ENCODE measurements at places on chromosomes 4 and X.
A peak's percentile ranks its signal among the peaks of the same experiment; 100 is the strongest.

GRCh38 chr4:8069102-8069752, 89.4 kb downstream of the ABLIM2 start:
- no peak for DNase-seq

GRCh38 chrX:19791562-19791961, 95.8 kb downstream of the SH3KBP1 start:
- peak; percentile 73 for DNase-seq

DNA sequence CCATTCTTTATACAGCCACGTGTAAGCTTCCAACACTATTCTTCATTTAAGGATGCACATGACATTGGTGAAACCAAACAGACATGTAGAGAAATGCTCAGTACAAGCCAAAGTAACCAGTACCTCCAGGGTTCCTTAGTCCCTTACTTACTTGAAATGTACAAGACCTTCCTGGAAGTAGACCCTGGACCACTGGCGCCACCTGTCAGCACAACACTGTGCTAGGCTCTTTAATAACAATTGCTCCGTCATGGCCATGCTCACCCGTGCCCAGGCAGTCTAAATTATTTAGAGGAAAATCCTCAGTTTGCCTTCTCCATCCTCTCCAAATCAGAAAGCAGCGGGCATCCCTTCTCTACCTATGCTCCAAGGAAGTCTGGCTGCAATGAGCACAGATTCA, 52.7 kb downstream of the ADGRA3 start:
- no peak for DNase-seq

- peak; percentile 80 for DNase-seq
Observed at GRCh38 chr4:86508436-86508835, 85.7 kb upstream of the PTPN13 start.

DNA sequence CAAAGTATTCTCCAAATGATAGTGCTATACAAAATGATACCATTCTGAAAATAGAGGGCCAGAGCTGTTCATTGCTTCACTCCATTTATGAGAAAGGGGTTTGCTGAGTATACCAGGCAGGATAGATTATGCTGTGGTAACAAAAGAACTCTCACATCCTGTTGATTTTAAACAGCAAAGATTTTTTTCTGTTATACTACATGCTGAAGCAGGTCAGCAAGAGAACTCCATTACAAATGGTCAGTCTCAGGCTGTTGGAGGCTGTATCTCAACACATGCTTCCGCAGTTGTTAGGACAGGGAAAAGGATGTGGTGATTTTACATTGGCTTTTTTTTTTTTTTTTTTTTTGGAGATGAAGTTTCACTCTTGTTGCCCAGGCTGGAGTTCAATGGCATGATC, 13.7 kb upstream of the KLHL5 start:
- no peak for DNase-seq

DNA sequence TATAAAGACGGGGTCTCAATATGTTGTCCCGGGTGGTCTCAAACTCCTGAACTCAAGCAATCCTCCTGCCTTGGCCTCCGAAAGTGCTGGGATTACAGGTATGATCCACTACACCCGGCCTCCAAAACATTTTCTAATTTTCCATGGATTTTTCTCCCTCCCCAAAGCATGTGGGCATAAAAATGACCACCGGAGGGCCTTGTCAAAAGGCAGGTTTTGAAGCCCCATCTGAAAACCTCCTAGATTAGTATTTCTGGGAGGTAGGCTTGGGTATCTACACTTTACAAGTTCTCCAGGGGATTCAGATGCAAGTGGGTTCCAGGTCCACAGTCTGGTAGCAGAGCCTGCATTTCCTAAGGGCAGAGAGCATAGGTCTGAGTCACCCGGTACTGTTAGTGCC, 1.4 kb upstream of the GPR173 start:
- DNase-seq = no peak

GRCh38 chrX:15973299-15973698, 118.7 kb upstream of the AP1S2 start:
- peak; percentile 4 for DNase-seq

DNA sequence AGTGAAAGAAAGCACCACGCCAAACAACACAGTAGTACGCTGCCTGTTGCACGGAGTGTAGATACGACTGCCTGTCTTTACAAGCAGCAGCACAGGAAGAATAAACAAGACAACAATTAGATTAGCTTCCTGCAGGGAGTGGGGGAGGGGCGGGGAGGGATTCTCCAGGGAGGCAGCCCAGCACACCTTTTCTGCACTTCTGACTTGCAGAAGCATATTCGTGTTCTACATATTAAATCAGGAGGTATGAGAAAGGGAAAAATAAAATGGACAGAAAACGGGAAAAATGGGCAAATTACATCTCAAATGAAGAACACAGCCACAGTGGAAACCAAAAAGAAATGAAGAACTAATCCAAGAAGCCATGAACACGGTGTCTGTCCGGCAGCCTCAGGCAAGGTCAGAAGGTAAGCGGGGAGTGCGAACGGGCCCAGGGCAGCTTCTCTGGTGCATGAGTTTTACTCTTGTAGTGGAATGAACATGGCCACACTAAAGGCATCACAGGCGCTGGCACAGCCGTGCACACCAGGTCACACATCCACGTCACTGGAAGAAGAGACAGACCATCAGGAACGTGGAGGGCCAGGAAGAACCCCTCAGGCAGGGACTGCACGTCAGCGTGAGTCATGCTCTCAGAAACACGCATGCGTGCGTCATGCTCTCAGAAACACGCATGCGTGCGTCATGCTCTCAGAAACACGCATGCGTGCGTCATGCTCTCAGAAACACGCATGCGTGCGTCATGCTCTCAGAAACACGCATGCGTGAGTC, 20.1 kb upstream of the ADRA2C start:
- DNase-seq = no peak

DNA sequence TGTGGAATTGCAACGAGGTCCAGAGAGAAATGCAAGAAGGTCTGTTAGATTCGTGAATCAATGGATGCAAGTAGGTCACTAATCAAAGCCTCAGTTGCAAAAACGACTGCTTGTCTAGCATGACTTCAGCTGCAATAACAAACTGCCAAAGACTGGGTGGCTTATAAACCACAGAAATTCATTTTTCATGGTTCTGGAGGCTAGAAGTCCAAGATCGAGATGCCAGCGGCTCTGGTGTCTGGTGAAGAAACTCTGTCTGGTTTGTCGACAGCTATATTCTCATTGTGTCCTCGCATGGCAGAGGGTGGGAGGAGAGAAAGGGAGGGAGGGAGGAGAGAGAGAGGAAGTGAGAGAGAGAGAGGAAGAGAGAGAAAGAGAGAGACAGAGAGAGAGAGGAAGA, 114.7 kb downstream of the MXRA5 start:
- DNase-seq = peak; percentile 67

DNA sequence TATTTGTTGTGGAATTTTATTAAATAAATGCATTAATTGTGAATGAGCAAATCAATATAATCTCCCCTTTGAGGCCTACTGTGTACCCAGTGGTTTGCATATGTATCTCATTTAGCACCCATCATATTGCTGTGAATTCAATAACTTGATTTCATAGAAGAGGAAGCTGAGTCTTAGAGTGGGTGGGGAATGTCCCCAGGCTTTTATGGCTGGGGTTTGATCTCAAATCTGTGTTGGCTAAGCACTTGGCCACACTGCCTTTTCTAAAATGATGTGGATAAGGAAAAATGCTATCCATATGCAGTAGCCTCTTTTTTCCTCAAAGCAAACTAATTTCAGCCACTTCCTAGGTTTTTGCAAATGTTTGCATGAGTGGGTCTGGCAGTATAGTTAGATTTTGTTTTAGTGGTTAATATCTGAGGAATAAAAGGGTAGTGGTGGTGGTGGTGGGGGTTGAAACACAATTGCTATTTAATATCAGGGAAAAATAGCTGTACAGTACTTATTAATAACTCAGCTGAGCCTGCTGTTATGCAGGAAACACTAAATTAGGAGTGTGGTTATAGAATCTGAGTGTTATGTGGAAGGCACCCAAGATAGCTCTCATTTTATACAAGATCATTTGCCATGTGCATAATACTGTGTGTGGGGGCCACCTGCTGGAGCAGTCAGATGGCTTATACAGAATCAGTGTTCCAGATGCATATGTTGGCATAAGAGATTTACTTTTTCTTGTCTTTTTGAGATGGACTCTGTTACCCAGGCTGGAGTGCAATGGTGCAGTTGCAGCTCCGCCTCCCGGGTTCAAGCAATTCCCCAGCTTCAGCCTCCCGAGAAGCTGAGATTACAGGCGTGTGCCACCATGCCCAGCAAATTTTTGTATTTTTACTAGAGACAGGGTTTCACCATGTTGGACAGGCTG, 108.0 kb downstream of the TMEM131L start:
- peak; percentile 92 for DNase-seq

DNA sequence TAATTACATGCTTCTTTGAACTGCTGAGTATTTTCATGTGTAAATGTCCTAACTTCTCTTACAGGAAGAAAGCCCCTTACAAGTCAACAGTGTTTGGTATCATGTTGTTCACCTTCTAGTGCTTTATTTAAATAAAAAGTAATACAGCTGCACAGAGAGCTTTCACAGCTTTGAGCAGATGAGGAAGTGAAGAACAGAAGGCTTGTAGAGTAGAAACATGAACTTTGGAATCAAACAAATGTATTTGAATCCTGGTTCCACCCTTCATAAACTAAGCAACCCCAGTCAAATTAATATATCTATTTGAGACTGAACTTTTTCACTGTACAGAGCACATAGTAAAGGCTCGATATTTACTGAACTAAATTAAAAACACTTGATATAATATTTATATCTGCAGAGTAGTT, 120.5 kb downstream of the CAMK2D start:
- DNase-seq = no peak

DNA sequence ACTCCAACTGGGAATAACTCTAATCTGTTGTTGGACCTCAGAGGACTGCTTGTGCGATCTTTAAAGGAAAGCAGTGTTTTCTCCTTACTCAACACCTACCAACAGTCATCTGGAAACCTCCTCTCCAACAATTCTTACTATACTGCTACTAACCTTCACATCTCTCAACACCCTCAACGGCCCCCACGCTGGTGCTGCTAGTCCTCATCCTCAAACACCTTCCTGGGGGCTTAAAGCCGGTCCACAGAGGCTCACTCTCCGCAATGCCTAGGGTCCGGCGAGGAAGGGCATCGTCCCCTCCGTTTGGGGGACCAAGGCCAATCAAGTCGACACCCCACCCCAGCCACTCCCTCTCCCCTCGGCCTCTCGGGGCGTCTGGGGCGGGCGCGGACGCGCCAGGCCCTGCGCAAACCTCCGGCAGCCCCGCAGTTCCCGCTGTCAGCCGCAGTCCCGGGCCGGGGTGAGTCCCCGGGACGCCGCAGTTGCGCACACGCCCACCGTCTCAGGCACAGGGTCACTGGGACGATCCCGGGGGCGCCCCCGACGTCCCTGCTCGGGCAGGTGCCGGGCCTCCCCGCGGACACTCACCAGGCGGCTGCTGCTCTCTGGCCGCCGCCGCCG, 418 bp downstream of the TAB3 start:
- DNase-seq = no peak

GRCh38 chr4:56981795-56982201, 3.1 kb downstream of the POLR2B start:
- no peak for DNase-seq

GRCh38 chrX:12962041-12962504, 12.8 kb upstream of the TMSB4X start:
- no peak for DNase-seq

DNA sequence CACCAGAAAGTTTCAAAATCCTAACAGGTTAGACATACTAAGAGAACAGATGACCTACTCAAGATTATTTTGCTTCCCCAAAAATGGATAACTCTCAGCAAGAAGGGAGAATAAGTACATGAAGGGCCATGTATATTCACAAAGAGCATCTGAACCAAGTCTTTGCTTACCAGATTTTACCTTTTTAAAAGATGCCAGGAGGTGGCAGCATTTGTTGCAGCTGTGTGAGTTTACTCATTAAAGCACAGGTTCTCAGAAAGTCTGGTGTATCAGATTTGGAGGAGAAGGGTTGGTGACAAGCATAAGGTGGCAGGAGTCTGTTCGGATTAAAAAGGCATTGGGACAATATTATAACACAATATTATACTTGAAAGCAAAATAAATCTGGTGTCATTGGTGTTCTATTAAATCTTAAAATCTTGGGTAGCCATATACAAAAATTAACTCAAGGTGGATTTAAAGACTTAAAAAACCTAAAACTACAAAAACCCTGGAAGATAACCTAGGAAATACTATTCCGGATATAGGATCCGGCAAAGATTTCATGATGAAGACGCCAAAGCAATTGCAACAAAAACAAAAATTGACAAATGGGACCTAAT, 51.3 kb upstream of the NFKB1 start:
- DNase-seq = peak; percentile 61

DNA sequence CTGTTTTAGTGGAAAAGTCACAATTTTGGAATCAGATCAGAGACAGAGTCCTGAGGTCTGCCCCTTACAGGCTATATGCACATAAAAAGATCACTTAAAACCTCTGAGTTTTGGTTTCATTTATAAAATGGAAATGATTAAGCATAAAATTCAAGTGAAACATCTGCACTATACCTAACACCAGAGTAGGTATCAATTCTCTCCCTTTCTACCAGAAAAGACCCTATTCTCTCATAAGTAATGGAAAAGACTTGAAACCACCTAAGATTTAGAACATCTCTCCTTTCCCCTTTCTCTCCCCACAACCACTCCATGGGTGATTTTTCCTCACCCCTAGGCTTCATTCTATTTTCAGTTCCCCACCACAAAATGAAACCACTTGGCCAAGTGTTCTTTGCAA, 907 bp downstream of the LHFPL1 start:
- no peak for DNase-seq

GRCh38 chr4:101141230-101141629, 206.1 kb downstream of the PPP3CA start:
- DNase-seq = no peak

GRCh38 chr4:77711469-77711868, 105.8 kb downstream of the CXCL13 start:
- DNase-seq = no peak

DNA sequence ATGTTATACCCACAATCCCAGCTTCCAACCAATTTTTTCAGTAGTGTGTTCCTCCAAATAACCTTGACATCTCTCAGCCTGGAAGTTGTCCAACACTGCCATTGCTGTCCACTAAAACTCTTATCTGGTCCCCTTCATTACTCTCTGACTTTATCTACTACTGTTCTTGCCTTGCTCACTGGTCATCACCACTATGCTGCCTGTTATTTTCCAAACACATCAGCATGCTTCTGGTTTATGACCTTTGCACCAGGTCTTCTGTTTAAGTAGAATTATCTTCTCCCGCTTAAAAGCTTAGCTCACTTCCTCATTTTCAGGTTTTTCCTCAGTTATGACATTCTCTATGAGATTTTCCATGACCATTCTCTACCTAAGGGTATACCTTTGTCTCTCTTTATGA, 5.5 kb downstream of the ELMOD2 start:
- no peak for DNase-seq

GRCh38 chrX:35406386-35406785, 391.8 kb upstream of the MAGEB16 start:
- no peak for DNase-seq

GRCh38 chr4:83643036-83643435, 107.1 kb downstream of the GPAT3 start:
- no peak for DNase-seq

DNA sequence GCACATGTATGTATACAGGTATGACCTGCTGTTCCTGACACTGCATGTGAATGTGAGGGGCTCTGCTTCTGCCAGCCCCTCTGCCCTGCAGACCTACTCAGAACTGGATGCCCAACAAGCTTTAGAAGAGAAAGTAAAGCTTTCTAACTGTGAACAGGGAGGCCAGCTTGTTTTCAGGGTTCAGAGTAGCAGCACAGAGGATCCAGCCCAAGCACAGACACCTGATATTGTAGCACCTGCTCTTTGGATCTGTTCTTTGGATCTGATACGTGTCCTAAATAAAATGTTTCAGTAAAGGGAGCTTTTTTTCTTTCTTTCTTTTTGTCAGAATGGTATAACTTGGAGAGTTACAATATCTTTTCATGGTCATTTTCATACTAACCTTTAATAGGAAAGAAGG, 19.2 kb downstream of the DCUN1D4 start:
- no peak for DNase-seq
